Esophagus squamous epithelium (tissue), 5 donors: ENCODE measurements at places on chromosomes 16 and 17.

DNA sequence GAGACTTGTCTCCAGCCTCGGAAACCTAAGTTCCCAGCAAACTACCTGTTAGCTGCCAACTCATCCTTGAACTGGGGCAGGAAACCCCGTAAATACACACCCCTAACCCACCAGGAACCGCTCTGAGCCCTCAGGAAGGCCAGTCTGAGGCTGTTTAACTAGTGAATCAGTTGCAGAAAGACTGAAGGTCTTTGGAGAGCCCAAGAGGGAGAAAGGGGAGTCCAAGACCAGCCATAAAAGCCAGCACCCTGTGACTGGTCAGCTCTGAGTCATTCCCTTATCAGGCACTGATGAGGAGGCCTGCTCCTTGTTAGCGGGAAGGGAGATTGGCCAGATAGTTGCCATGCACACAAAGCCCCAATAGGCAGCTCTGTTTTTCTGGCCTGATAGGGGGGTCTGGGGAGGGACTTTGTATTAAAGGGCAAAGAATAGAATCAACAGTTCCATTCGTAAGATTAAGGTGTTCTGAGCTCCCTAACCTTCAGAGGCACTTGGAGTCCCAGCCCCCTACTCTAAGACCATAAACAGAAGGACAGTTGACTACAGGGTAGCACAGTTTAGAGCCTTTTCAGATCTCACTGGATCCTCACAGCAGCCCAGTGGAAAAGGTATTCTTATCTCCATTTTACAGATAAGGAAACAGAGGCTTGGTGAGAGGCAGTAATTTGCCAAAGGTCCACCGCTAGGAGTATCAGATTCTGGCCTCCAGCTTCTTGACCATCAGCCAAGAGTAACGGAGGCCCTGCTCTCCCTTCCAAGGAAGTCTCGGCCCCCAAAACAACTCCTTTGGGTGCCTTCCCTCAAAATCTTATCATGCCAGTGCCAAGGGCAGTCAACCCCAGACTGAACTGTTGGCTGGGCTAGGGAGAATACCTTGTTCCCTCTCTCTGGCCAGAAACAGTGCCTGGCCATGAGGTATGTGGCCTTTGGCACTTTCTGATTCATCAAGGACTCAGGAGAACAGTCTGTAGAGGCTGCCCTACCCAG is 2.2 kb upstream of the KRT19 start:
- no peak for DNase-seq

GRCh38 chr17:37096071-37096470 is 147.3 kb downstream of the AATF start:
- no peak for DNase-seq

DNA sequence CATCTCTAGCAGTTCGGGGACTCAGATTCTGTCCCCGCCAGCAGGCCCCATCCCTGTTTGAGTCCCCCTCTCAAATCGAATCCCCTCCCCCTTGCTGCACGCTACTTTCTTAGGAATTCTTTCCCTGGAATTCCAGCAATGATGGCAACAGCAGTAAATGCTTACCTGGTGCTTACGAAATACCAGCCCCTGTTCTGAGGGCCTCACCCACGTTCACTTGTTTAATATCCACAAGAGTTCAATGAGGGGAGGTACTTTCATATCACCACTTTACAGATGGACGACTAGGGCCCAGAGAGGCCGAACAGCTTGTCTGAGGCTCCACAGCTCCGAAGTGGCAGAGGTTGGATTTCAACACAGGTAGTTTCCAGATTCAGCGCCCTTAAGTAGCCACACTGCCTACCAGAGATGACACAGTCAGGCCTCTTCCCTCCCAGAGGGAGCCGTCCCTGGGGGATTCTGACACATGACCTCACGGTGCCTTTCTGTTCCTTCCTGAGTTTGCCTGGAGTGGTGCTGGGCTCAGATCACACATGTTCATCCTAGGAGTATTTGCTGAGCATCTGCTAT is 120.7 kb upstream of the GSE1 start:
- no peak for DNase-seq

- no peak for DNase-seq
Observed at GRCh38 chr17:34930283-34930682, 31.0 kb downstream of the CCT6B start.

GRCh38 chr17:67578142-67578457 is 139.6 kb upstream of the NOL11 start:
- DNase-seq = no peak

GRCh38 chr17:77706938-77707337 is 251.6 kb upstream of the TNRC6C start:
- no peak for DNase-seq
